ENCODE measurements at places on chromosomes 3 and 15. TPM values are rescaled to one million over a fixed set of nuclear protein-coding genes. Genes with fewer than 3 reads are reported as not detected.

DNA sequence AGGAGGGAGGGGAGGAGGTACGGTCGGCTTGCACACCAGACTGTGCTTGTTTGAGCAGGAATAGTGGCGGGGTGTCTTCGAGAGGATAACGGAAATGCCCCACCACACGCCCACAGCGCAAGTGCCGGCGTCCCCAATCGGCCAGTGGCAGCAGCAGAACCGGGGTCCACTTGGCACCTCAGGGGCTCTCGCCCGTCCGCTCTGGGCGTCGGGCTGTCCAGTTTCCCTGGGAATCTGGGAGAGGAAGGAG, 53.7 kb downstream of the CCDC54 start:
- DNase-seq, result no peak

The GREM1 gene
- total RNA-seq, result 294 TPM

The ULK4 gene
- total RNA-seq, result 9.1 TPM

The RASGRP1 gene
- 0.26 TPM for total RNA-seq

The CHRM5 gene
- not detected for total RNA-seq

The LRRC3B gene
- not detected for total RNA-seq

The CCDC14 gene
- 29.2 TPM for total RNA-seq
